ENCODE measurements at places on chromosomes 3 and 15. TPM values are rescaled to one million over a fixed set of nuclear protein-coding genes. Genes with fewer than 3 reads are reported as not detected.

Gene GP5
- not detected for total RNA-seq

Gene CCDC12
- total RNA-seq = 48.9 TPM

Gene DUOXA2
- total RNA-seq = not detected

Gene CRYGS
- total RNA-seq = 1.1 TPM

Gene GABRA5
- total RNA-seq = not detected

Gene TMEM266
- not detected for total RNA-seq

Gene PLCD1
- 3.5 TPM for total RNA-seq

Gene AADAC
- 0.49 TPM for total RNA-seq

Gene SPATA12
- not detected for total RNA-seq

- DNase-seq = no peak
These were observed 49.2 kb upstream of the PRR20G start for GRCh38 chr3:127337001-127337400.

- DNase-seq = no peak
These were observed 23.0 kb downstream of the TNIK start for GRCh38 chr3:171437115-171437756.

- no peak for DNase-seq
These were observed 27.7 kb downstream of the ITGA11 start for GRCh38 chr15:68404056-68404798.

DNA sequence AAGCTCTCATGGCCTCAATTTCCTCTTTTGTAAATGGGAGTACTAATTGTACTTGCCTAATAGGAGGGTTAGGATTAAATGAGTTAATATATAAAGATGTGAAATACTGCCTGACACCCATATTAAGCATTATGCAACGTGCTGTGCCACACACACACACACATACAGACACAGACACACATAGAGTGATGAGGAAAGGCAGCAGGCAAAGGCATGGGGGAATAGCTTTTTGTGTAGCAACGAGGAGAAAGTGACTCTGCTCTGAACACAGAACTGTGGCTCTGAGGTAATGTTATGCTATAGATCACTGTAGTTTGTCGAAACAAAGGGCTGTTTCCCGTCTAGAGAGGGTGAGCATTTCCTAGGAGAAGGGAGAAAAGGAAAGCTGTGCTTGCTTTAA lies 233.3 kb upstream of the SLCO3A1 start:
- no peak for DNase-seq

GRCh38 chr3:149090907-149091306 lies 4.6 kb upstream of the HLTF start:
- DNase-seq = no peak

GRCh38 chr15:77515613-77516012 lies 94.9 kb downstream of the HMG20A start:
- no peak for DNase-seq

- DNase-seq = no peak
These were observed 99.3 kb downstream of the LRRK1 start for GRCh38 chr15:101018450-101018849.

DNA sequence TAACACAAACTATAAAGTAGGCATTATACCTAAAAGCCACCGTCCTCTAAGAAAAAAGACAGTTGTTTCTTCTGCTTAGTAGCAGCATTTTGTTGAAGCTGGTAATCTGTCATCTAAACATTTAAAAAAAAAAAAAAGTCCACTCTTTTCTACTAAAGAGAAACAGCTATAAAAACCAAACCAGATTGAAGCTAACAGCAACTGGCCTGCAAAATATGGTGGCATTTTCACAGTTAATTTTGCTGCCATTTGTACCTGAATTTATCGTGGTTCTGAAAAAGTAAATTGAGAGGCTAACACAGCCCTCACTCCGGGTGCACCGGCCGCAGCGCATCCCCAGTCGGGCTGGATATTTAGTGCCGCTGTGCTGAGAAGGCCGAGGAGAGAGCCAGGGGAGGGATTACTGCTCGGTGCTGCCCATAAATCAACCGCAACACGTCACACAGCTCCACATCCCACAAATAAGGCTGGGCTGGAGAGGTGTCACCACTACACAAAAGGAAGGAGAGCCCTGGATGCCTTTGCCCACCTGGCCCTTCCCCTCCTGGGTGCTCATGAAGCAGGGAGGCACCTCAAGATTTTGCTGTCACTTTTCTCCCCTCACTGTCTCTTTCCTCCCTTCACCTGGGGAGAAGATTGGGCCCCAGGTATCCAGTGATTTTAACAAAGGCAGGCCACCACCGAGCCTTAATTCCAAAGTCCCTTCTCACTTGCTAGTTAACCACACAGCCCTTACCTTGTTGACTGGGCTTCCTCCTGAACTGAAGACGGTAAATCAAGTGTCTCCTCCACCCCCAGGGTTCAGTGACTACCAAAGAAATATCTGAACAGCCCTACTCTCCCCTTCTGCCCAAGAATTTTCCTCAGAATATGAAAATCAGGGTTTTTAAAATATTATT lies 44.4 kb downstream of the MECOM start:
- DNase-seq = peak; percentile 5

DNA sequence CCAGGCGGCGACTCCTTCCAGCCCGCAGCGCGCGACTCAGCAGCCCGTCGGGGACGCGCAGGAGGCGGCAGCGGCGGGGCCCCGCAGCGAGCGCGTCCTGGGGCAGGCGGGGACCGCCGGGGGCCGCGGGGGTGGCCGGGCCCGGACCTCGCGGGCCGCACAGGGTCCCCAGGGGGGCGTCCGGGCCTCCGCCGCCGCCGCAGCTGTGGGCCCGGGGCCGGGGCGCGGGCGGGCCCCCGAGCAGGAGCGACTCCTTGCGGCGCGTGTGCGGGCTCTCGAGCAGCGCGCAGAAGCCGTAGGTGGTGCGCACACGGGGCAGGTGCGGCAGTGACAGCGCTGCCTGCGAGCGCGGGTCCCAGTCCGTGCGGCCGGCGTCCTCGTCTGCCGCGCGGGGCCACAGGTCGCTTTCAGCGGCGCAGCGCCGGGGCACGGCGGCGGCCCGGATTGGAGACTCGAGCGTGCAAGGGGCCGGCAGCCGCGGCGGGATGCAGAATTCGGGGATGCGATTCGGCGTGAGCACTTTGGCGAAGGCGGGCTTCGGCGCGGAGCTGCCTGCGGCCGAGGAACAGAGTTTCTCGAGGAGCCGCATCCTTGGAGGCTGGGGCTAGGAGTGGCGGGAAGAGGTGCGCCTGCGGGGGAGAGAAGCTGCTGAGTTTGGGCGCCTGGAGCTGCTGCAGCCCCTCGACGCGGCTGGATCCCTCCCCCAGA lies 535 bp downstream of the C2CD4B start:
- no peak for DNase-seq

DNA sequence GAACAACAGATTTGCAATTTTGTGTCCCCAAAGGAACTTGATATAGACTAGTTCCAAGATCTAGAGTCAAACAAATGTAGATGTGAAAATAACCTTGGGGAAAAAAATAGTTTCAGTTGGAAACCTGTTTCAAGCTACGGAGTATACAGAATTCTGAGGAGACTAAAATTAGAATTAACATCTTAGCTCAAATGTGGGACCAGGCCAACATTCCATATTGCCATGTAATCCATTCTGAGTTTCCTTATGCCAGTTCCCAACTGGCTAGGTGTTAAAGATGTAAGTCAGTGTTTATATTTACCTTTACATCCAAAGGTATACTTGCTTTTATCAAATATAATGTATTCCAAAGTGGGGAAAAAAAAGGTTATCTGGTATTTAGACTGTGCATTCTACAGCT lies 76.3 kb downstream of the UBE3A start:
- DNase-seq = no peak

DNA sequence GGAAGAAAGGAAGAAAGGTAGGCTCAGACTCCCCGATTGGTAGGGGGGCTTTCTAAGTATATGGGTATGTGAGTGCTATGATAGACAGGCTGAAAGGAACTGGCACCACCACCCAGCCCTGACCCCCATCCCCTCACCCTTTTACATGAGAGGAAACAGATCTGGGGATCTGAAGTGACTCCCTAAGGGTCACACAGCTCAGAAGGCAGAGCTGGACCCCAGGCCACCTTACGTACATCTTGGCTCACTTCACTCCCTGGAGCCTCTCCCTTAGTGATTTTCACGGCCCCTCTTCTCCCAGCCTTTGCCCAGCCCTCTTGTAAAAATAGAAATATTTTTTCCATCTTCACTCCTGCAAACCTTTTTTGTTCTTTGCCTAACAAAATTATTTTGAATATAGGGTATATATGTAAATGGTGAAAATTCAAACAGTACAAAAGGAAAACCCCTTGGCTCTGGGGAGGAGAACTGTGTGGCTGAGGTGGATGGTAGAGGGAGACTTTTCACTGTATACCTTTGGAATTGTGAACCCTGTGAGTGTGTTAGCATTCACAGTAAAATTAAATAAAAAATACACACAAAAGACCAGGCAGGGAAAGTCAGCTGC lies 34.8 kb upstream of the POLG start:
- no peak for DNase-seq

DNA sequence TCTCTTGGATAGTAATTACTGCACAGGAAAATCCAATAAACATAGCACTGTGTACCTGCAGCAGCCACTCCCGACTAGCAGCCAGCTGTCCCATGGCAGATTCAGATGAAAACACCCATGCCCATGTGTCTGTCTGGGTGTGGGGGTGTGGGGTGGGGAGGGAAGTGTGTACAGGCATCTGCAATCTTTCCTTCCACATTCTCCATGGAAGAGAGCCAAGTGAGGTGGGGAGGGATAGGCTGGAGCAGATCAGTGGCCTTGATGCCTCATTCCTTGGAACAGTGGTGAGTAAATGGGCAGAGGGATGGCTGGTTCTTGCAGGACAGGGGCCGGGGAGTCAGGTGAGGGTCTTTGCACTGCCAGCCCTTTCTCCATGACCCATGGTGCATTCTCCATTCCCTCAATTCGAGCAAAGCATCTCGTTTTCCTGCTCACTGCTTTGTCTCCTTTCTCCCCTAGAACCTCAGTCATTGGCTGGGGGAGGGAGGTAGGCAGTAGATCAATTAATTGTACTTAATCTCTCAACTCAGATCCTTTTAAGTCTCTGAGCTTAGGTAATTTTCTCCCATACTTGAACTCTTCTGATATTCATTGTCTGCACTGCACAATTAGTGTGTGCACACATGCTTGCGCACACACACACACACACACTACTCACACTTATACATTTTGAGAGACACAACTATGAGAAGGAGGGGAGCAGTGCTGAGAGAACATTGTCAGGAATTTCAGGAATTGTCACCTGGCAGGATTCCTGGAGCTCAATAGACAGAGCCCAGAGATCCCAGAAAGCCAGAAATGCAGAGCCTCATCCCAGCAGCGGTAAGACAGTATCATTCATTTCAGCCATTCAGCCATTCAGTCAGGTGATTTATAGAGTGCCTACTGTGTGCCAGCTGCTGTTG lies 31.9 kb downstream of the PDIA5 start:
- DNase-seq = no peak

DNA sequence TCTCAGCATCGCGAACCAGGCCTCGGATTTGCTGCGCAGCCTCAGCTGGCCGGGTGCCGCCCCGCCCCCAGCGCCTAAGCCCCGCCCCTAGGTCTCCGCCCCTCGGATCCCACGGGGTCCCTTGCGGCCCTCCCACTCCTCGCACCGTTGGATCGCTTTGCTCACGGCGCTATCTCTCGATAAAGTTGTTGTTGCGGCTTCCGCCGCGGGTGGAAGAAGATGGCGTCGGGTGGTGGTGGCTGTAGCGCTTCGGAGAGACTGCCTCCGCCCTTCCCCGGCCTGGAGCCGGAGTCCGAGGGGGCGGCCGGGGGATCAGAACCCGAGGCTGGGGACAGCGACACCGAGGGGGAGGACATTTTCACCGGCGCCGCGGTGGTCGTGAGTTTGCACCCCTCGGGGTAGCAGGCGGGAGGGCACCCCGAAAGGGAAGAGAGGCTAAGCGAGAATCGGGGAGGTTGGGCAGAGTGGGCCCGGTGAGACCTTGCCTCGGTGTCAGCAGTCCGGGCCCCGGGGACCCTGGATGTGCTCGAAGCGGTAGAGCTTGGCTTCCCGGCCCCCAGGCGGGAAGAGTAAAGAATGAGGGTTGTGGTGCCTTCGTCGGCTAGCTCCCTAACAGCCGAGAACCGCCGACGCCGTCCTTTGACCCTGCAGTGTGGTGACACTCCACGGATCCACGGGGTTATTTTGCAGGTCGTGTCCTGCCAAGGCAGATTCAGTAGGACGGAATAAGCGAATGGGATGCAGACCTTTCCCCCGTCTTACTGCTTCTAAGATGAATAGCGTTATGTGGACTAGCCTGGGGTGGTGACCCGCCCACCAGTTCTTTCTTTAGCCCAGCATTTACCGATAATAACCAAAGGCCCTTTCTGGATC lies at the start of gene SNX1:
Gene SNX1, plus strand, starts transcription at position 188 of the 873 bp plus-strand sequence. Its CDS starts 32 bp downstream, at position 220.
- DNase-seq = peak; percentile 93

All from RPMI7951 (cell line).